ENCODE measurements at places on chromosomes 13 and 19. TPM values are rescaled to one million over a fixed set of nuclear protein-coding genes. Genes with fewer than 3 reads are reported as not detected.

Gene SPIB
- total RNA-seq = not detected

Gene RASGRP4
- total RNA-seq = not detected

DNA sequence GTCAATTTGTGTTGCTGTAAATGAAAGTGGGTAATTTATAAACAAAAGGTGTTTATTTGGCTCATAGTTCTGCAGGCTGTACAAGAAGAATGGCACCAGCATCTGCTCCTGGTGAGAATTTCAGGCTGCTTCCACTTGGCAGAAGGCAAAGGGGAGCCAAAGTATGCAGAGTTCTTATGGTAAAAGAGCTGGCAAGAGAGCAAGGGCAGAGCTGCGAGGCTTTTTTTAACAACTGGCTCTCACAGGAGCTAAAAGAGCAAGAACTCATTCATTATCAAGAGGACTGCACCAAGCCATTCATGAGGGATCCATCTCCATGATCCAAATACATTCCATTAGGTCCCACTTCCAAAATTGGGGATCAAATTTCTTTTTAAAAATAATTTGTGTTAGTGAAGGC, 1712.7 kb downstream of the SLITRK5 start:
- DNase-seq = no peak

- DNase-seq = no peak
These were observed 82.9 kb downstream of the TNFRSF19 start for GRCh38 chr13:23652909-23653726.

- no peak for DNase-seq
These were observed 1.5 kb upstream of the FXYD1 start for GRCh38 chr19:35136977-35137702.

- no peak for DNase-seq
These were observed 28.5 kb upstream of the PLEKHF1 start for GRCh38 chr19:29636553-29637360.

Gene SKA3
- 5.9 TPM for total RNA-seq

- DNase-seq = no peak
These were observed 9.6 kb upstream of the PRR19 start for GRCh38 chr19:42292042-42292960.

Gene SIGLEC9
- total RNA-seq = not detected

- DNase-seq = no peak
These were observed 80.1 kb downstream of the ZNF486 start for GRCh38 chr19:20247016-20247683.

Gene NXNL1
- total RNA-seq = not detected

Gene CNN1
- not detected for total RNA-seq

GRCh38 chr19:18613589-18614234, 1.0 kb downstream of the TMEM59L start:
- DNase-seq = no peak

- no peak for DNase-seq
These were observed 12.9 kb upstream of the LENG8 start for GRCh38 chr19:54436031-54436523.

DNA sequence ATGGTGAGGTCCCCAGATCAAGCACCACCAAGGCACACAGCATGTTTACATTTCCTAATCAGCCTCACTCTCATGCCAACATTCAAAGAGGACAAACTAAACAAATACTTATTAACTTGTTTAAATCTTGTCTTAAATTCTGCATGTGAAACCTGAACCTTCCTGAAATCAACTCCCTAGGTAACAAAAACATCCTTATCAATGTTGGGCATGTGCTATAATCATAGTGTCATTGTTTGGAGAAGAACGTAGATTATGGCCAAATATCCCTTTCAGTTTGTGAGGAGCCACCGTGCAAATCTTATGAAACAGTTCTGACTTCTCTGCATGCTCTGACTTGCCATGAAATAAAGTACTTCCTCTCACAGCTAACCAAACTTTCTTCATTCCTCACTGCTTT, 123.8 kb downstream of the NDFIP2 start:
- peak; percentile 75 for DNase-seq

Gene N4BP2L1
- 1.9 TPM for total RNA-seq

Data from MCF 10A (cell line).